ENCODE measurements at places on chromosomes 6 and 20. TPM values are rescaled to one million over a fixed set of nuclear protein-coding genes. Genes with fewer than 3 reads are reported as not detected.

DNA sequence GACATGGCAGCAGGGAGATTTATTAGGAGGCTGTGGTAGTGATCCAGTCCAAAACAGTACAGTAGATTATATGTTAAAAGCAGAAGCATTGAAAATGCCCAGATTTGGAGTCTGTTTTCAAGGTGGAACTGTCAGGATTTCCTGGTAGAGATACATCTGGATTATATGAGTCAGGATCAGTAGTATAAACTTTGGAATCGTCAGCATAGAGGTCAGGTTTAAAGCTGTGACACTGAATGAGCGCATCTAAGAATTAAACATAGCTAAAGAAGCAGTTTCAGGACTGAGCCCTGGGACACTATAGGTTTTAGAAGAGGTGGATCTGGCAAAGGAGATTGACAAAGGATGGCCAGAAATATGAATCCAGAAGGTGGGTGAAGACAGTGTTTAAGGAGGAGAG is 60.4 kb downstream of the RNF144B start:
- DNase-seq: no peak

GRCh38 chr6:12102350-12102749 is 90.2 kb downstream of the HIVEP1 start:
- DNase-seq: no peak

The COX4I2 gene
- 2.3 TPM for total RNA-seq

The CDKN1A gene
- 245 TPM for total RNA-seq

DNA sequence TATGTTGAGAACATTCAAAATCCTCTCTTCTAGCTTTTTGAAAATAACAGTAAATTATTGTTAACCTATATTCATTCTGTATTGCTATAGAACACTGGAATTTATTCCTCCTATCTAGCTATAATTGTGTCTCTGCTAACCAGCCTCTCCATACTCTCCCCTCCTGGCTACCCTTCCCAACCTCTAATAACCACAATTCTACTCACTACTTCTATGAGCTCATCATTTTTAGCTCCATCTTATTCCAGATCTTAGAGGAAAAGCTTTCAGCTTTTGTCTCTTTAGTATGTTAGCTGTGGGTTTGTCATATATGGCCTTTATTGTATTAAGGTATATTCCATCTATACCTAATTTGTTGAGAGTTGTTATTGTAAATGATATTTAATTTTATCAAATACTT is 108.8 kb downstream of the AIG1 start:
- no peak for DNase-seq

The RGS17 gene
- total RNA-seq: 4.6 TPM

- DNase-seq: no peak
Observed at GRCh38 chr20:4230651-4231050, 215.3 kb upstream of the RNF24 start.

GRCh38 chr6:33276581-33276863 is 401 bp upstream of the B3GALT4 start:
- DNase-seq: no peak

DNA sequence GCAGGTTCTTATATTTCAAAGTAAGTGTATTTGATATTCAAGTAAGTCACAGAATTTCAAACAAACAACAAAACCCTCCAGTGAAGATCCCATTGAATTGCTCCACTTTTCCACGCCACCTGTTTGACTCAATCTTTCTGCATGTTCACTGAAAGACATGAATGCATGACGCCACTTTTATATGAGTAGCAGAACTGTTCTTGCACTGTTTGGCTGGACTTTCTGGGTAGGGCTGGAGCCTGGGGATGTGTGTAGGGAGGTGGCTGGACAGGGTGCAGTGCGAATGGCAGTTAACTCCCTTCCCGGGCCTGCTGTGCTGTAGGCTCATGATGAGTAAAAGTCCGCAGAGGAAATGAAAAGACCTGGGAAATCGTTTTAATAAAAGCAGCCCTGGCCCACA is 39.7 kb downstream of the IL20RA start:
- DNase-seq: no peak

The TMEM63B gene
- 24.3 TPM for total RNA-seq

All from mesenteric fat pad (tissue), 1 donor.